ENCODE measurements at places on chromosomes 7 and 10. TPM values are rescaled to one million over a fixed set of nuclear protein-coding genes. Genes with fewer than 3 reads are reported as not detected.

GRCh38 chr10:19816411-19817230, at the start of gene PLXDC2:
TSS of gene PLXDC2 (plus strand) at chr10:19816432.
- DNase-seq, result no peak

DNA sequence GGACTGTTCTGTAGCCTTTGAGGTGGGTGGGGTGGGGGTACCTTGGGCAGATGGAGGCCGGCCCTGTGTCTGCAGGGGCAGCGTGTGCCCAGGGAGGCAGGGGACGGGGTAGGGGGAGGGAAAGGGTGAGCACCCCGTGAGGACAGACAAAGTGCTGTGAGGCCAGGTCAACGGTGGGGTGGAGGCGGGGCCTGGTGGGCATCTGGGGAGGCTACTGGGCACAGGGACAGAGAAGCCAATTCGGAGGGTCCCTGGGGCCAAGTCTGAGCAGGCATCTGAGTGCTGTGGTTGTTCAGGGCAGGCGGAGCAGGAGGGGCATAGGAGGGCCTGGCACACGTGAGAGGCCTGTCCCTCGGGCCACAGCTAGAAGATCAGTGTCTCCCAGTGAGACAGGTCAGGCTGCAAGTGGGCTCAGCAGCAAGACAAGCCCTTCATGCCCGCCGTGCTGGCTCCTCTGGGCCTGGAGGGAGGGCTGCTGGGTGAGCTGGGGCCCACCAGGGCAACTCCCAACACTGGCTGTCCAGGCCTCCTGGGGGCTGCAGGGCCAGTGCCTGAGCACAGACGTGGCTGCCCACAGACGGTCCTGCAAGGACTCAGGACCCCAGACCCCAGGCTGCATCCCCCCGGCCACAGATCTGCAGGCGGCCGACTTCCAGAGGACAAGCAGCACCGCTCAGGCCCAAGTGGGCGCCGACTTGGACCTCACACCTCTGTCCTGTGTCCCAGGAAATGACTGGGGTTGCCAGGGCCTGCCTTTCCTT, 26.4 kb upstream of the KNDC1 start:
- no peak for DNase-seq

DNA sequence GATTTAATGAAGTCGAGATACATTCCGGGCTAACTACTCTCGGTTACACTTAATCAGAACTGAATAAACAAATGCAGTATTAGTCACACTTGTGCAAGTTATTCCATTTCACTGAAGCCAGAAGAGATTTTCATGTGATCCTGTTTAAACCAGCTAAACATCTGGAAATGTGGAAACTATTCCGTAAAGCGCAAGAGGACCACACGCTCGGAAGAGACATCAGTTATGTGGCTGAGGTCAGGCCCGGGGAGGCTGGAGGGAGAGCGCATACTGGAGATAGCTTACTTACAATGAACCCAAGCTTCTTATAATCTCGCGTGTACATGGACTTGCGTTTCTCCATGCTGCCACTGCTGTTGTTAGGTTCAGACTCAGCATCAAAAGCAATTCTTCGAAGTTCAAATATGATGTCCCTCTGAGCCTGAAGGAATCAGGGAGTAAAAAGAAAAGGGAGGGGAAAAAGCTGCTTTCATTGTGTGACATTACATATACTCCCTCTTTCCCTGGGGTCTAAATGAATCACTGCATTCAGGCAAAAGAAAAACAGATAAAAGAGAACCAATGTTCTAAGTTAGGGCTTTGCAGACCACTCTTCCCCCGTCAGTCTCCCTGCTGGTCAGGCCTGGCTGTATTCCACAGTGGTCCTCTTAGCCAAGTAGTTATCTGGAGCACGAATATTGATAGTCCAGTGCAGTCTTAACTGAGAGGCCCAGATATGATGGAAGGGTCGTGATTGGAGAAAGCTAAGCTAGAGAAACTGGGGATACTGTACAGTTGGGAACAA, 237.4 kb downstream of the ELMO1 start:
- DNase-seq, result no peak

Gene ARHGAP22
- total RNA-seq, result not detected

Gene TMEM139
- total RNA-seq, result 1.5 TPM

Gene EIF4H
- 452 TPM for total RNA-seq

DNA sequence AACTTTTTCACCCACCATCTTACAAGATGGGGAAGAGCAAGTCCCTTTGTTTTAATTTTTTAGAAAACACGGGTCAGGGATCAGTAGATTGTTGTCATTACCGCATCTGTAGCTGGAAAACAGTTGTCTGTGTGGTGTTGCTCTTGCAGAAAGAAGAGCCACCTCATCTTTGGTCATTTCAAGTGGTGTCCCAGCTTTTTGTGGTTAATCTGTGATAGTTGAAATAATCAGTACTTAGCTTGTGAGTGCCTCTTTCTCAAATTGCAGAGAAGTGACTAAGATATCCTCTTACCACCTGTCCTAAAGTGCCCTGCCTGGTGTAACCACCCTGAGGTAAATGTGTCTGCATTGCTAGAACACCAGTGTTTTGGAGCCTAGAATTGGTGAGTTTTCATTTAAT, 5.5 kb downstream of the PRPF18 start:
- DNase-seq, result no peak

DNA sequence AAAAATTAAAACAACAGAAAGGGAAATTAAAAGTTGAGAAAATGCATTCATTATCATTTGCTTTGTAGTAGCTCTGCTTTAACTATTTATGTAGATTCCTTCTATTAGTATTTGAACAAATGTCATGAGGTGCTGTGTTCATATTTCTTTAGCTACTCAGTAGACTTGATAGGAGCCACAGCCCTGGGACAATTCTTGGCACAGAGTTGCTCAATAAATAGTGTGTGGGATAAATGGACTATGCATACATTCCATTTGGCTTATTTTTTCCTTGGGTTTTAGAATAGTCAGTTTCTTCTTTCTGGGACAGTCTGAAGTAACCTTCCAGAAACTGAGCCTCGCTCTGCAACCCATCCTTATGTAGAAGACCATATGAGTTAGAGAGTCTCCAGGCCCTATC, 13.4 kb downstream of the RPP30 start:
- no peak for DNase-seq

GRCh38 chr7:27248911-27249723, 6.5 kb downstream of the EVX1 start:
- no peak for DNase-seq

Gene CPA4
- total RNA-seq, result not detected

GRCh38 chr10:1315178-1315577, 259.0 kb downstream of the WDR37 start:
- no peak for DNase-seq

- DNase-seq, result no peak
These were observed 89.3 kb downstream of the MRPL32 start for GRCh38 chr7:43021431-43021830.

DNA sequence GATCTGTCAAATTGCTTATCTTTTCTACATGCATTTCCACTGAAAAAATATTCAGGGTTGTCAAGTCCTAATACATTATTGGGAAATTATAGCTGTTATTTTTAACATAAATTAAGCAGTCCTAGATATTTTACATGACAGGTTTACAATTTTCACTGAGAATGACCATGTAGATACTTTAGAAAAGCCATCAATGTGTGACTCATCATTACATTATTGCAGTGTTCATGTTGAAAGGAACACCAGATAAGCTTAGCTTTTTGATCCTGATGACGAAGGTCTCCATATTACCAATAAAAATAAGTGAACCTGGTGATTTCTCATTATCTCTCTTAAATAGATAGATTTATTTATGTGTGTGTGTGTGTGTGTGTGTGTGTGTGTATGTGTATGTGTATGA, 529.5 kb upstream of the PCDH15 start:
- DNase-seq, result no peak

- peak; percentile 1 for DNase-seq
These were observed 730.6 kb upstream of the VSTM2A start for GRCh38 chr7:53811555-53812079.

Gene THNSL1
- 6.0 TPM for total RNA-seq

DNA sequence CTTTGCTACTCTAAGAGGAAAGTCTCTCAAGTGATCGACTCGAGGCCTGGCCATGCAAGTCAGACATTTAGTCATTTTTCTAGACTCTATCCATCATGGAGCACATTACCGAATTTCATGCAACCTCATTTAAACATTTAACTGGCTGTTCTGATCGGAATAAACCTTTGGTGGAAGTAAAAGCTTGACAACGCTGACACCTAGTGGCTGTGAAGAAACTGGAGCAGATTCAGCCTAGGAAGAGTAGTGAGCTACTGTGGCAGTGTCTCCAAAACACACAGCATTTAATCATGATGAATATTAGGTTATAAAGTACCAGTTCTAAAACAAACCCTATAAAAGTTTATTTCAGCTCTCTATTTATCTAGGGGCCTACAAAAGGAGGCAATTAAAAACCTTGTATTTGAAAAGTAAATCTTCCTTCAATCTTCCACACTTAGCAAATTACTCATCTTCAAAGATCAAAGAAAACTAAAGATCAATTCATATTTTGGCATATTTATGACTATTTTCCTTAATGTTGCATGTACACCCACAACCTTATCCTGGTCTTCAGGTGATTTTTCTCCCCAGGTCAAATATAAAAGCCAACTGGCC, 175.0 kb downstream of the CTNNA3 start:
- DNase-seq, result peak; percentile 14

Gene AKR1D1
- total RNA-seq, result not detected

Gene DMBT1
- total RNA-seq, result not detected

DNA sequence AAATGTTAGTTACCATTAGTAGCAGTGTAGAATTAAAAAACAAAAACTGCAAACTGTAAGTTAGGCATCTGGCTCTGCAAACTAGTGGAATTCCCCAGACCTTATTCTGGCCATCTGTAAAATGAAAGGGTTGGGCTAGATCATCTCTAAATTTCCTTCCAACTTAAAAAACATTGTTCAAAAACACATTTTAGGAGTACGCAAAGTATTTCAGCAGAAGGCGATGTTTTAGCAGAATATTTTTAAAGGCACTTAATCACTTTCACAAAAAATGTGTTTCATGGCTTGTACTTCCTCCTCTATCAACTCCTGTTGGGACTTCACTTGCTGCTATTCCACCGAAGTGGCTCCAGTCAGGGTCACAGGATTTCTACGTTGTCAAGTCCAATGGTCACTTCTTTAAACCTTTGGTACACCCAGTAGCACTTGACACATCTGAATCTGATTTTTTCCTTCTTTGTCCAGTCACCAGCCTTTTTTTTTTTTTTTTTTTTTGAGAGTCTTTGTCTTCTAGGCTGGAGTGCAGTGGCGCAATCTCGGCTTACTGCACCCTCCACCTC, 169.0 kb downstream of the AHR start:
- DNase-seq, result no peak

DNA sequence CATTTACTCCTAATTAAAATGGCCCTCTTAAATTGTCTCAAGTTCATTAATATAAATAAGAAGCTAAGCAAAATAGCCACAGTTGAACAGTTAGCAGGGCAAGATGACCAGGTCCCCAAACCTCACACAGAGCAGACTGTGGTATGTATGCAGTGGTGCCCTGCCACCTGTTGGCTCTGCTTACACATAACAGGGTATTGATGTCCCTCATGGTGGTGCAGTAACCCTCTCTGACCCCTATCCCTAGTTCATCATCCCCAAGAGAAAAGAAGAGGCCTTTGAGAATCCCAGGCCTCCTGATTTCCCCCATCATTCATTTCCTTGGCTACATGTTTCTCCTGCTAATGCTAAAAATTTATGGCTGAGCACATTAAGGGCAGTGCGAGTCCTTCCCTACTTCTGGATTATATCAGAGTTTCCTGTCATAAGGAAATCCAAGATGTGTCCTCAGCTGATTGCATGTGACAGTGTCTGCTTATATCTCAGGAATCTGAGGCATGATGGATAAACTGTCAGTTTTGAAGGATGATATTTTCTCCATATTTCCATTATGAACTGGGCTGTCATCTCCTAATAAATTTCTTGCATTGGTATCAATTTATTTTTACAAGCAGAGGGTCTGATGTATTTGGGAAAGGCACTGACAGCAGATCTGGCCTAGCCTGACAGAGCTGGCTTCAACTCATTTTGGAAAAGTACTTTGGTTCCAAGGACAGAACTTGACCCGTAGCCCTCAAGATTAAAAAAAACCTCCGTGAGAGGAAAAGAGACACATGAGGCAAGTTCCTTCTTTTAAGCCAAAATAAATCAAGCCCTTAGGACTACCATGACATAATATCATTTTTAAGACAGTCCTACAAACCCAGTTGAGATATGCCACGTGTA, 880.6 kb downstream of the LRMDA start:
- no peak for DNase-seq
